ENCODE measurements at places on chromosomes 7 and 10.

GRCh38 chr7:80386686-80387085 is 125.2 kb downstream of the GNAT3 start:
- DNase-seq: no peak

- DNase-seq: no peak
Measured at GRCh38 chr10:89294721-89295239, 7.1 kb upstream of the IFIT2 start.

DNA sequence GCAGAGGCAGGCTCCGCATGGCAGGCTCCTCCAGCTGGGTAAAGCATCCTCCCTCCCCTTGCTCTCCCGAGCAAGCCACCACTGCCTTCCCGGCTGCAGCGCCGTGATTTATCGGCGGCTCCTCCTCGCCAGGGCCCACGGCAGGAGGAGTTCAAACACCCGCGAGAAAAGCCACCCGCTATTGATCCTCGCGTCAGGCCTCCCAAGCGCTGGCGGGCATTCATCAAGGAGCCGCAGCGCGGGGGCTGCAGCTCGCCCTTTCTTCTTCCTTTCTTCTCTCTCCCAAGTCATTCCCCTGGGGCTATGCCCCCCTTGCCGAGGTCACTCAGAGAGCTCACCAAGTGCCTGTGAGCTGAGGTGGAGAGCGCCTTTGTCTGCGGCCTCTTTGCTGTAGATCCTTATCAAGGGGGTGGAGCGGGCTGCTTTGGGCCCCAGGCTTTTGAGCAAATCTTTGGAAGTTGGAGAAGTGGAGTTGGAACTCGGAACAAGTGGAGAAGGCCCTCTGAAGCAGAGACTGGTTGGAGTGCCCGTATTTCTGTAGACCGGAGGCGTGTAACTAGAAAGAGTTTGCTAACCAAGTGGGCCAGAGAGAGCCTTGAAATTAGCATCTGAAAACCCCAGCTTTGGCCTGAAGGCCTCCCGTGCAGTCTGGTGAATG is 107.2 kb upstream of the PPIF start:
- DNase-seq: no peak

DNA sequence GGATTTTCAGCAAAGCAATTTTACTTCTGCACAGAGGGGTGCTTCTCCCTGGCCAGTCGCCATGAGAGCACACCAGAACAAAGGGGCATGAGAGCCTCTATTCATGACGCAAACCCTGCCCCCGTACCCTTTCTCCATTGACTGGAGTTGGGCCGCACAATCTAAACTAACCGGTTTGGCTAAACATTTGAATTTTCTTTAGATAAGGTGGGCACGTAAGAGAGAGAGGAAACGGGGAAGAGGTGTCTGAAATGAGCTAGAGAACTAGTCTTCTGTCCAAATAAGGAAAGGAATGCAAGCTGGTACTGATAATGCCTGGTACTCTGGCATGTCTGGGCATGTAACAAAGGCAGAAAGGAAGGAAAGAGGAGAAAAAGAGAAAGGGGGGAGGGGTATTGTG is 13.2 kb upstream of the SCIN start:
- no peak for DNase-seq

DNA sequence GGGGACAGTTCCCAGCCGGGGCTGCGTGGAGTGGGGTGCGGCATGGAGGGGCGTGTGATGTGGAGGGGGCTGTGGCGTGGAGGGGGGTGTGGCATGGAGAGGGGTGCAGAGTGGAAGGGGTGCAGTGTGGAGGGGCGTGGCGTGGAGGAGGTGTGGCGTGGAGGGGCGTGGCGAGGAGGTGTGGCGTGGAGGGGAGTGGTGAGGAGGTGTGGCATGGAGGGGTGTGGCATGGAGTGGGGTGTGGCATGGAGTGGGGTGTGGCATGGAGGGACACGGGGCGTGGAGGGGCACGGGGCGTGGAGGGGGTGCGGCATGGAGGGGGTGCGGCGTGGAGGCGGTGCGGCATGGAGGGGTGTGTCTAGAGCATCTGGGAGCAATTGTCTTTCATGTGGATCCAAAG is 33.6 kb downstream of the NKX6-2 start:
- DNase-seq: no peak

DNA sequence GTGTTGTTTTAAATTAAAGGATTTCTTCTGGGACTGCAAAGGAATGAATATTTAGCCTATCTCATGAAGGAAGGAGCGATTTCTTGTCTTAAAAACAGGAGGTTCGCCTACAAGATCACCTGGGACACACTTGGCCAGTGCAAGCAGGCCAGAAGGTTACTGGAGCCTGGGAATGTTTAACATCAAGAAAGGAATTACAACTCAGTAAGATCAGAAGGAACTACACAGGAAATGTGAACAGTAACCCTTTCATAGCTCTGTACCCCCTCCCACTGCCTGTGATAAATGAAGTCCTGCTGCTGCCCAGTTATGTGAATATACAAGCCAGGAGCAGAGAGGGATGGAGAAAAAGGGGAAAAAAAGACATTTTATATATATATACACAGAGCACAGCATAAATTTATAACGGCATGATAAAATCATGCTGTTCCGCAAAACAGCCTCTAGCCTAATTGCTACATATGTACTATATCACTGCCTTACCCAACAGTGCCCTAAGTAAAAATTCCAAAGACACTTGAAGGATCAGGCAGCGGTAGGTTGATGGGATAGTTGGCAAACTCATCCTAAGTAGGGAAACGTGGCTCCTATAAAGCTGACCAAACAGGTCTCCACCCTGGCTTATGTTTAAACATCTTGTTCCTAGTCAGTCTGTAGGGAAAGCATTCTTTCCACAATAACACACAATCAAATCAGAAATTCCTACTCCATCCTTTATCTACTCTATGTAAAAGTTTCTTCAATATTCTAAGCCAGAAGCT is 63.8 kb downstream of the ZNF438 start:
- no peak for DNase-seq

DNA sequence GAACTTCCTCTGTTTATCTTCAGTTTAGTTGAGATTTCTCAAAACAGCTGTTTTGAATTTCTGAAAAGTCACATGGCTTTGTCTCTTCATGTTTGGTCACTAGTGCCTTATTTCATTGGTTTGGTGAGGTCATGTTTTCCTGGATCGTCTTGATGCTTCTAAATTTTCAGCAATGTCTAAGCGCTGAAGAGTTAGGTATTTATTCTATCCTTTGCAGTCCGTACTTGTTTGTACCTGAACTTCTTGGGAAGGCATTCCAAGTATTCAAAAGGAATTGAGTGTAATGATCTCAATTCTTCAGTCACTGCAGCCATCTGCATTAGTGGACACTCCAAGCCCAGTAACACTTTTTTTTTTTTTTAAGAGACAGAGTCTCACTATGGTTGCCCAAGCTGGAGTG is 67.7 kb downstream of the HERC4 start:
- DNase-seq: no peak

DNA sequence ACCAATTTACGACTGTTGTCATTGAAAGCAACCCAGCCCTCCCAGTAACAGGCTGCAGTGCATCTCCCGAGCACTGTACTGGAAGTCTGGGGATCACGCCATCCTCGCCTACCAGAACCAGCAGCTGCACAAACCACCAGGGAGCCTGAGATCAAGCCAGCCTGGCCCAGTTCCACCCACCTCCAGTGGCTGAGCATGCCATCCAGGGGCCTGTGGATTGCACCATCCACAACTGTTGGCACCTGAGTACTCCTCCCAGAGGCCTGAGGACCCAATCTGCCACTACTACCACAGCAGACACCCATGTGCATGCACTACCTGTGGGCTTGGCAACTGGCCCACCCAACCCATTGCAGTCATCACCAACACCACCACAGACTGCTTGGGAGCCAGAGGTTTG is 44.2 kb downstream of the HERPUD2 start:
- DNase-seq: no peak

- DNase-seq: no peak
Measured at GRCh38 chr10:10914144-10914543, 103.5 kb upstream of the CELF2 start.

GRCh38 chr7:66640802-66641525 is 12.3 kb downstream of the KCTD7 start:
- DNase-seq: no peak

DNA sequence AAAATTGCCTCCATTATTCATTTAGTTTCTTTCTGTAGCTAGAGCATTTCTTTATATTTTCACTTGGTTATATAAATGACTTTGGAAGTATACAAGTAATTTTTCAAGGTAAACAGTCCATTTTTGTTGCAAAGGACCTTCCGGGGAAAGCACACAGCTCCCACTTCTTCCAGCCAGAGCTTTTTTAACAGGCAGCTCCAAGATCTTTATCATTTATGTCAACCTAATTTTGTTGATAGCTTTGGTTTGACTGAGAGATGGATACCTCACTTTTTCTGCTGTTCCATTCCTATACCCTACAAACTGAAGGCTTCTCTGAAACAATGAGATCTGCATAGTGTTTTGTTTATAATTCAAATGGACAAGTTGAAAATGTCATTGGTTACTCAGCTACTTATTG is 49.3 kb upstream of the RAB11FIP2 start:
- DNase-seq: no peak

GRCh38 chr7:142645777-142646176 is 103.5 kb upstream of the PRSS1 start:
- DNase-seq: no peak

GRCh38 chr7:64533756-64534155 is 29.1 kb downstream of the ZNF680 start:
- no peak for DNase-seq

GRCh38 chr7:34401776-34402175 is 256.2 kb upstream of the NPSR1 start:
- no peak for DNase-seq

- DNase-seq: no peak
Measured at GRCh38 chr10:118243907-118244306, 98.2 kb downstream of the FAM204A start.

DNA sequence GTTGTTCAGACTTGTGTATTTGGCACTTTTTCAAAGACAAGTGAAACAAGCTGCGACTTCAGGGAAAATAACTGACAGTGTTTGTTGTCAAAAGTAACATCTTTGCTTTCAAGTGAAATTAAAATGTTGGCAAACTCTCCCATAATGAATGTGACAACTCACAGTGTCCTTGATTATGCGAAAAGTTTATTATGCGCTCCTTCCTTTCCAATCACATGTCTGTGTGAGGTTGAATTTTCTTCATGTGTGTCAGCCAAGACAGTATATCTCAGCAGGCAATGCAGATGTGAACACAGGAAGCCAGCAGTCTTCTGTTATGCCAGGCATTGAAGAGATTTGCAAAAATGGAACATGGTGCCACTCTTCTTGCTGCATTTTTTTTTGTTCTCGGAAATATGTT is 28.7 kb downstream of the FBH1 start:
- no peak for DNase-seq

- no peak for DNase-seq
Measured at GRCh38 chr10:123757853-123758252, 91.7 kb downstream of the GPR26 start.

GRCh38 chr10:57973451-57973850 is 294.2 kb downstream of the IPMK start:
- no peak for DNase-seq

DNA sequence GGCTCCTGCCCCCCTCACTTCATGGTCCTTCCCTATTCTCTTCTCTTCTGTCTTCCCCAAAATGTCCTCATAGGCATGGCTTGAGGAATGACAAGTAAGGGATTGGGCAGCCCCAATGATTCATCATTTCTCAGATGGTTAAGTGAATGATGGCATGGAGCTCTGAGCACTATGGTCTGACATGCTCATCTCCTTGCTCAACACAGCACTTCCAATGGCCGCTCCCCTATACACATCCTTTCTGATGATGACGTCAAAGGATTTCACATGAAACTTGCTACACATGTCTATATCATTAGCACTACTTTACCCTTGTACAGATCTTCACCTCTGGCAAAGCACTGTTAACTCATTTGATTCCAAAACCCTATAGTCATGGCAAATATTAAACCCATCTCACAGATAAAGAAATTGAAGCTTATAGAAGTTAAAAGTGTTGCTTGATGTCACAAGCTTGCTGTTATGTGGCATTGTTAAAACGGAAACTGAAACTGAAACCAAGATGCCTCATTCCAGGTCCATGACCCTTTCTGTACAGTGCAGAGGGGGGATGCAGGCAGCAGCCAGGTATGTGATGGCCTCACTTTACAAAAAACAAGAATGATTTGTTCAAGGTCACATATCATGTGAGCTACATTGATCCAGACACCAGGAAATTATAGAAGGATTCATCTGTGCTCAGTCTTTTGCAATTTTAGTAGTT is 90.0 kb upstream of the PLXNA4 start:
- DNase-seq: peak; percentile 14

GRCh38 chr10:75857269-75857846 is 425.9 kb downstream of the LRMDA start:
- DNase-seq: no peak

DNA sequence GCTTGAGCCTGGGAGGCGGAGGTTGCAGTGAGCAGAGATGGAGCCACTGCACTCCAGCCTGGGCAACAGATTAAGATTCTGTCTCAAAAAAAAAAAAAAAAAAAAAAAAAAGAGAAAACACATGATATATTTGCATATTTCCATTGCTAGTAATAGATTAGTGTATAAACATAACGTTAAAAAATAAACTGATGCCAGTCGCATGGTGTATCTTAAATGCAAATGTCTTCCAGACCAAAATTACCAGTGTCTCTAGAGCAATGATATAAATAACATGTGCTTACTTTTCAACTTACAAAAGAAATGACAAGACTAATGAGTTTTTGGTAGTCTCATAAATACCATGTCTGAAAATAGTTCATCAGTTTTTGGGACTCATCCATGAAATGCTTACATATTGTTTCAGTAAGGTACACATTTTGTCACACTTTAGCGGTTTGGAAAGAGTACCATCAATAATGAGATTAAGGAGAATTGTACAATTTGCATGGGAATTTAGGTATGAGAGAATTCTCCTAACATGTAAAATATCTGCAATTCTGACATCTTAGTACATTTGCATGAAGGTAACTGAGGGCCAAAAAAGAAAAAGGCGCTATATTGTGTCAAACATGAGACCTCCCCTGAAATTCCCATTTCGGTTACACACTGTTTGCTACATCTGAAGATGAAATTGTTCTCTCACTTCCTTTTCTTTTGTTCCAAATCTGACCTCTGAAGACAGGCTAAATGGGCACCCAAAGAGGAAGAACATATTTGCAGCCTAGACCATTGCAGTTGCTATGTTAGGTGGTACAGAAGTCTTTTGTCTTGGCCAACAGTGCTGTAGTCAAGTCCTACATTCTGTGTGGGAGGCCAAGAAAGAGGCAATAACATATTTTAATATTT is 51.5 kb upstream of the PIP4K2A start:
- no peak for DNase-seq

GRCh38 chr7:154383045-154383444 is 330.8 kb downstream of the DPP6 start:
- DNase-seq: no peak

- DNase-seq: no peak
Measured at GRCh38 chr7:149457766-149458165, 3.1 kb downstream of the ZNF777 start.

DNA sequence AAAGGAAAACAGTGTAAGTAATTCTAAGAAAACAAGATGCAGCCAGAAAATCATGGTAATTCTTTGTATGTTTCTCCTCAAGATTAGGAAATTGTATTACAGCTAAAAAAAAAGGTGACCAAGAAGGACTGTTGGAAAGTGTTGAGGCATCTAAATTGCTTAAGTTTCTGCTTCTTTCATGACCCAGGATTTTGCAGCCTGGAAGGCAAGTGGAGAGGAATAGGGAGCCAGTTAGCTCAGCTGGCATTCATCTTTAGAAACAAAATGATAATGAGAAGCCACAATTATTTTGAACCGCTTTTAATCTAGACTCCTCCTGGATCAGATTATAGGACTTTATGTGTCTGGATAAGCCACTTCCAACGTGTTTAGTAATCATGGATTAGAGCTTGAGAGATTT is 56.8 kb upstream of the TMEM229A start:
- DNase-seq: no peak

GRCh38 chr7:34025600-34025999 is 120.3 kb downstream of the BMPER start:
- no peak for DNase-seq

GRCh38 chr7:148397985-148398384 is 192.6 kb upstream of the C7orf33 start:
- no peak for DNase-seq

Data from DMS79 treated with DMSO at 0.1 percent for 48 hours (cell line).